ENCODE measurements at places on chromosomes 7 and 10.

GRCh38 chr10:130479926-130480325 is 343.7 kb downstream of the GLRX3 start:
- DNase-seq: no peak

DNA sequence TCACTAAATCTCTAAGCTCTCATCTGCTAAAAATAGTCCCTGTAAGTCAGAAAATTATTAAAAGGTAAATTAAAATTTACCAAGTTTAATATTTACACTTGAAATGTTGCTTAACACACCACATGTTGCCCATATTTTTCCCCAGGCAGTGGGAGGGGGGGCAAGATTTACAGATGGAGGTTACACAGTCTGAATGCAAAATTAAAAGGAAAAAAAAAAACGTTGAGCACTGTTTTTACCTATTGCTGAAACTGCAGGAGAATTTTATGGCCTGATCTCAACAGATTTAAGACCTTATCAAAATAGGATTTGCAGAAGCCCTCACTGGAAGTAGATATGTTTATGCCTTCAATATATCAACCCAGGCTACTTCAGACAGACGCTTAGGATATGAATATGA is 133.4 kb downstream of the SFMBT2 start:
- no peak for DNase-seq

- DNase-seq: no peak
These were observed 4.0 kb upstream of the ADIRF start for GRCh38 chr10:86964061-86964846.

GRCh38 chr10:24589265-24589664 is 134.4 kb downstream of the ARHGAP21 start:
- DNase-seq: no peak

GRCh38 chr10:110137142-110137545 is 70.3 kb upstream of the MXI1 start:
- no peak for DNase-seq

- DNase-seq: no peak
These were observed 249.7 kb downstream of the MTERF1 start for GRCh38 chr7:91630581-91631380.
